Activated naive CD4-positive, alpha-beta T cell (primary cell): ENCODE measurements at places on chromosomes 11 and 22.

GRCh38 chr11:64793271-64794160 is 9.5 kb downstream of the MAP4K2 start:
- no peak for DNase-seq

DNA sequence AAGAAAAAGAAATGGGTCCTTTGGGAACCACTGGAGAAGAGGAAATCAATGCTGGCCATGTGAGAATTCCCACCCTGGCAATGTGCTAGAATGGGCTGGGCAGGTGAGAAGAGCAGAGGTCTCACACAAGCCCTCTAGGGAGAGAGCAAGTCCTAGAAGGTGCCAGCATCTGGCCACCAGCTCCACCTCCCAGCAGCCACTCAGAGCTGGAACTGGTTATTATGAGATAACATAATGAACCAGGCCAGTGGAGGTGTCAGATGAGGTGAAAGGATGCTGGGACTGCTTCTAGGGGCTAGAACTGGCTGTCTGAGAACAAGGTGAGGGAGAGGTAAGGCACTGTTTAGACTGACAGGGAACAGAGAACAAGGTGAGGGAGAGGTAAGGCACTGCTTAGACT is 29.3 kb downstream of the NEFH start:
- DNase-seq, result no peak

- DNase-seq, result no peak
Observed at GRCh38 chr11:57555393-57555792, 12.1 kb downstream of the UBE2L6 start.

DNA sequence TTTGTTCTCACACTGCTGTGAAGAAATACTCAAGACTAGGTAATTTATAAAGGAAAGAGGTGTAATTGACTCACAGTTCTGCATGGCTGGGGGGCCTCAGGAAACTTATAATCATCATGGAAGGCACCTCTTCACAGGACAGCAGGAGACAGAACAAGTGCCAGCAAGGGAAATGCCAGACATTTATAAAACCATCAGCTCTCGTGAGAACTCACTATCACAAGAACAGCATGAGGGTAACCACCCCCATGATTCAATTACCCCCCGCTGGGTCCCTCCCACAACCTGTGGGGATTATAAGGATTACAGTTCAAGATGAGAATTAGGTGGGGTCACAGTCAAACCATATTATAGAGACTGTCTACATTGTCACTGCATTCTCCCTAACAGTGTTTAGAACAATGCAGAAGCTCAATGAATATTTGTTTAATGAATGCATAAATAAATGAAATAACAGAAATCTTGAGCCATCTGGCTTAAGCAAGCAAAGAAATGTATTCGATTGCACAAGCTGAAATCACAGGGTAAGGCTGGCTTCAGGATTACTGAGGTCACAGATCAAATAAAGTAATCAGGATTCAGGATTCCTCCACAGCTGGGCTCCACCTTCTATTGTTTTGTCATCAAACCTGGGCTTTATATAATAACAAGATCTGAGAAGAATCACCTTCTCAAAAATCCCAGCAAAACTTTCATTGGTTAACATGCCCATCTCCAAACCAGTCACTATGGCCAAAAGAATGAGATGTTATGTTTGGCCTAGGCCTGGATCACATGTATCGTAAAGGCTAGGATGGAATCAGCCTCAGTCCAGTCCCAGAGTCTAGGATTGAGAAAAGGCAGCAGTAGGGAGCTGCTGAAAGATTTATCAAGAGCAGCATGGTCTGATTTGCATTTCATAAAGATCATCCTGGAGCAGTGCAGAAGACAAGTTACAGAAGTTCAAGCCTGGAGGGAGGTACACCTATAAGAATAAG is 137.8 kb upstream of the UBASH3B start:
- DNase-seq, result no peak

- DNase-seq, result peak; percentile 98
Observed at GRCh38 chr11:694563-695287, at the start of gene DEAF1. Gene DEAF1 (minus strand): TSS chr11:695222. CDS start chr11:695047, 175 bp downstream.

- DNase-seq, result no peak
Observed at GRCh38 chr11:88175569-88176075, 379 bp upstream of the RAB38 start.

GRCh38 chr11:104830080-104830479 is 68.2 kb downstream of the CASP12 start:
- DNase-seq, result no peak

DNA sequence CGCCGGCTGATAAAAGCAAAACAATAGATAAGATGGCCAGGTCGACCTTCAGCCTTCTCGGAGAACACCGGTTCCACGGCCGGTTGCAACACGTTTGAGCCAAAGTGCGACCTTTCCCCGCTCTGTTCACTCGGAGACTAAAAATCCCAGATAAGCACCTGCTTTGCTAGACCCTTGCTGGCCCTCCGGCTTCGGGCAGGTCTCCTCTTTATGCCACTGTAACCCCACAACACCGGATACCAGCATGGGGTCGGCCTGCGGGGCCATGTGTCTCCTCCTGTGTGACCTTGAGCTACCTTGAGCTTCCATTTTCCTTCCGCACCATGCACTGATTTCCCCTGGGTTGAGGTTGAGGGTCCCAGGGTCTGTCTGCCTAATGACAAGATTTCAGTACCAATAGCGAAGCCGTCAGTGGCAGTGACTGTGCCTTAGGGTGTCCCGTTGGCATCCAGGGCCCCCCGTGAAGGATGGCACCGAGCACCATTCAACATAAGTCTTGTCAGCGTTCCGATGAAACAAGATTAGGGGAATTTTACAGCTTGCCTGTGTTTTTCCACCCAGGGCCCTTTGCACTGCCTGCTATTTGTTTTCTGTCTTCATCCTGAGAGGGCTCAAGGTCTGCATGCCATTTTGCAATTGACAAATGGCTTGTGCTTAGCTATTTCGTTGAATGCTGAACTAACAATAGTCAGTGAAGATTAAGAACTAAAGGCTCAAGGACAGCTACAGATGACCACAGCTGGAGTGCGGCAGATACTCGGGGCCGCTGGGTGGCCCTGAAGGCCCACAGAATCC is 118.6 kb downstream of the KCNQ1 start:
- no peak for DNase-seq

DNA sequence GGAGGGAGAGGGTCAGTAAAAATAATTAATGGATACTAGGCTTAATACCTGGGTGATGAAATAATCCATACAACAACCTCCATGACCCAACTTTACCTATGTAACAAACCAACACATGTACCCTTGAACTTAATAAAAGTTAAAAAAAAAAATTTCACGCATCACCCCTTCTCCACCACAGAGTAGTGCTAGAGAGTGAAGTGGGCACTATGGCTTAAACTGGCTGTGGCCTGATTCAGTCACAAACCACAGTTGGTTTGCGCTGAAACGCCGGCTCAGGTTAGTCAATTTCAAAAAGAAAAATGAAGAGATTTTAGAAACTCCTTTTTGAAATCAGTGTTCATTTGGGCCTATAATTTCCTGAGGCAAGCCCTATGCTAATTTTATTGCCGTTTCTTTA is 144.3 kb downstream of the TRPC6 start:
- DNase-seq, result no peak

DNA sequence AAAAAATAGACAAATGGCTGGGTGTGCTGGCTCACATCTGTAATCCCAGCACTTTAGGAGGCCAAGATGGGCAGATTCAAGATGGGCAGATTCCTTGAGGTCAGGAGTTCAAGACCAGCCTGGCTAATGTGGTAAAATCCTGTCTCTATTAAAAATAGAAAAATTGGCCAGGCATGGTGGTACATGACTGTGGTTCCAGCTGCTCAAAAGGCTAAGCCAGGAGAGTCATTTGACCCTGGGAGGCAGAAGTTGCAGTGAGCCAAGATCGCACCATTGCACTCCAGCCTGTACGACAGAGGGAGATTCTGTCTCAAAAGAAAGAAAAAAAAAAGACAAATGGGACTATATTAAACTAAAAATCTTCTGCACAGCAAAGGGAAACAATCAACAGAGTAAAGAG is 55.4 kb downstream of the USP35 start:
- no peak for DNase-seq

DNA sequence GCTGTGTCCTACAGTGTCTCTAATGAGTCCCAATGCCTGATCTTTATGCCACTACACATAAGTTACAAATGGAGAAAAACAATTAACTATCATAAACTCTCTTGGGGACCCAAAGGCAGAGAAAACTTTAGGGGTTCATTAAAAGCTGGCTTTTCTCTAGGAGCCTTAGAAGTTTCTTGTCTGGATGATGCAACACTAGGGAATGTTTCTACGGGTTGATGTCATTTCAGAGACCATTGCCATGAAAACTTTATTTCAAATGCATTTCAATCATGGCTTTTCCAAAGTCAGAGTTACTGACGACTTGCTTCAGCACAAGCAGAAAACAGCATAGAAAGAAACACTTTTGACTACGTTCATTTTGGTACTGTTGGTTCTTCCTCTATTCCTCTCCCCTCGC is 8.5 kb upstream of the OR8B12 start:
- DNase-seq, result no peak

DNA sequence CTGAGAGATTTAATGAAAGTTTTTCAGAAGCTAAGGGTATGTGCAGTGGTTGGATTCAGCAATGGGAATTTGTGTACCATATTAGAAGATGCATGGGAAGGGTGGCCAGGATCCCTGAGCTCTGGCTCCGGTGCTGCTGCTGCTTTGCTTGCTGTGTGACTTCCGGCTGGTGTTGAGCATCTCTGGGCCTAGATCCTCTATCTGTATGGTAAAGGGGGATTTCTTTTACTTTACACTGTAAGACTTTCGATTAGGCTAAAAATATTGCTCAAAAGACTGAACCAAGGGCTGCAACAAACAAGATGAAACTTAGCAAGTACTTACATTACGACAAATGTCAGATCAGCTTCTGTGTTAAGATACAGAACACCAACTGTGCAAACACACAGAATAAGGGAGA is 39.1 kb downstream of the XRRA1 start:
- DNase-seq, result no peak

DNA sequence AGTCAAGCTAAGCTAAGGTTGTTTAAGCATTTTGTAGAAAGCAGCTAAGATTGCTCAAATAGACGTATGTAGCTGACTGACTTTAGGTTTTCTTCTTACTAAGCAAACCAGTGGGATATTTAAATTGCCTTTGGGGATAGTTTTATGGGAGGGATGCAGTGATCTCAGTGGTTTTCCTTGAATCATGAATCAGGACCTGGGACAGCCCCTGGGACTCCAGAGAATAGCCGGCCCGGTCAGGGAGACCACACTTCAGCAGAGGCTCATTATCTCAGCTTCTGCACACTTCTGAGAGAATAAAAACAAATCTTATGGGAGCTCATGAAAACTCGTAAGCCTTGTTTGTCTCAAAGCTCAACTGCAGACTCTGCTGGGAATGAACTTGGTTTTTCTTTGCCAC is at the start of gene OR9I1:
TSS of gene OR9I1 (minus strand) at position 62 of the 400 bp plus-strand sequence. CDS start 6,086 bp downstream, outside the sequence.
- no peak for DNase-seq

DNA sequence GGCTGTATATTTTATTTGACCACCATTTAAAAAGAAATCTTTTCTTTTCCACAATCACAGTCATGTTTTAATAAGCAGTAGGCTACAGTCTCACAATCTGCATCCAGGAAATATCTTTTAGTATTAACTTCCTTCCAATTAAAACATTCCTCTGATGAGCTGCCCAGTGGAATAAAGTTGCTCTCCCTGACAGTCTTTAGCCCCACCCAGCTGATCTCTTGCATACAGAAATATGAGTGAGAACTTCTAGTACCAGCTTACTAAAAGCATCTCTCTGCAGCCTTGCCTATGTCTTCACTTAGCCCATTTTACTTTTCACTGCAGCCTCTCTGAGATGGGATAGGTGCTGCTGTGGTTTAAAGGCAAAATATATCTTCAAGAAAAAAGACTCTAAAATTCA is 143.4 kb upstream of the ANO3 start:
- no peak for DNase-seq

GRCh38 chr11:44726283-44727113 is at the start of gene TSPAN18:
Gene TSPAN18 (plus strand): TSS chr11:44726962. CDS start chr11:44906417, 179,455 bp downstream.
- peak; percentile 26 for DNase-seq

GRCh38 chr11:44036811-44037657 is 10.7 kb upstream of the ACCSL start:
- no peak for DNase-seq

DNA sequence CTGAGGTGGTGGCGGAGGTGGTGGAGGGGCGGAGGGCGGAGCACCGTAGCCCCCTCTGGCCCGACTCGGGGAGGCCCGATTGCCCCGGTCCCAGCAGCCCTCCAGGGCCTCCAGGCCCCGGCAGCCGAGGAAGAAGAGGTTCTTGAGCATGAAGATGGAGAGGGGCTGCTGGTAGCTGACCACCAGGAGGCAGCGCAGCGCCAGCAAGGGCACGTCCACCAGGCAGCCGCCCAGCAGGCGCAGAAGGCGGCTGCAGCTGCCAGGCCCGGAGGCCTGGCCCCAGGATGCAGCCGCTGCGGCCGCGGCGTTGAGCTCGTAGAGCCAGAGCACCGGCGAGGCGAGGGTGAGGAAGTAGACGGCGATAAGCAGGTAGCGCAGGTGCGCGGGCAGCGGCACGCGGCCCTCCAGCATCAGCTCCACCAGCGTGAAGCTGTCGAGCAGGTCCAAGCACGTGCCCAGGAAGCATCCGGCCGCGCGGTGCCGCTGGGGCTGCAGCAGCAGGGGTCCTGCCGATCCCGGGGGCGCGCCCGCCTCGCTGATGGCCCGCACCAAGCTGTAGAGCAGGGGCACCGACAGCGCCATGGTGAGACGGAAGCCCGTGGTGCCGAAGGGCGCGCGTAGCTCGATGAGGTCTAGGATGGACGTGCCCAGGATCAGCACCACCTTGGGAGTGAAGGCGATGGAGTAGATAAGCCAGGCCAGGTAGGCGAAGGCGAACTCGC is 1.5 kb downstream of the TMEM121B start:
- DNase-seq, result no peak

DNA sequence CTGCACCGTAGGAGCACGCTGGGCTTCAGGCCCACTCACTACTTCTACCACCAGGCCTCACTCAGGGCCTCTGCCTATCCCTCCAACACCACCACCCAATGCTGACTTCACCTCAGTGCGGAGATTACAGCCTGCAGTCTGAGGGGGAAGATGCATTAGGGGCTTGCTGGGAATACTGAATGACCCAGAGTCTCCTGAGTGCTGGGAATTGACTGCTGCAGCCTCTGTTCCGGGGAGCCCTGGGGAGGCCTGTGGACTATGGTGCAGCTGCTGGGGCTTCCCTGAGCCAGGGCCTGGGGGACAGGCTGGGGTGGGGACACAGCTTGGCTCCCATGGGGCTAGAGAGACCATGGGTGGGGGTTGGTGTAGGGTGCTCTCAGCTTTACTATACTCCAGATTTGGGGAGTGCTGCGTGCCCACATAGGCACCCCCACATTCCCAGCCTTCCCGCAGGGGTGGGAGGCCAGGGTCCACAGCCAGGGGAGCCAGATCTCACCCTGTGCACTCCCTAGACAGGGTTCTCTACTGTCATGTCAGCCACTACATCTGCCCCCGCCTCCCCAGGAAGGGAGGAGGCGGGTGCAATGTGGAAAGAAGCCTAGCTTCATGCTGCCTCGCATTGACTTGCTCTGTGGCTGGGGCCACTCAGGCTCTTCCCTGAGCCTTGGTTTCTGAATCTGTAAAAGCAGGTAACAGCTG is 44.4 kb downstream of the GDPD5 start:
- DNase-seq, result no peak
